ENCODE measurements at places on chromosomes 11 and 22.

DNA sequence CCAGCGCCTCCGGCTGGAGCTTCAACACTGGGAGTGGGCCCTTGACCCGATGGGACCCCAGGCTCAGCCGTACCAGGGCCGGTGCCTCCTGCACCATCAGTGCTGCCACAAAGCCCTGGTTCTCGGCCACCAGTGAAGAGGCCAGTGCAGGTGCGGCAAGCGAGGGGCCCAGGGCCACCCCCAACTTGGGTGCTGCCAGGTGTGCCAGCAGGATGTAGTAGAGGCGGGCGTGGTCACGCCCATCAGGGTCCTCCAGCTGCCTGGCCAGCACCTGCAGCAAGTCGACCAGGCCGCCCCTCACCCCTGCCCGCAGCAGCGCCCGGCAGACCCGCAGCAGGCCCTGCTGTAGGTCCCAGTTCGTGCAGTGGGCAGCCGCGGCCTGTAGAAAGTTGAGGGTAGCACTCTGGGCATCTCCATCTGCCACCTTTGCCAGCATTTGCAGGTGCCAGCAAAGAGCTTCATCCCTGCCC lies 2.3 kb downstream of the AP5B1 start:
- DNase-seq, result no peak

DNA sequence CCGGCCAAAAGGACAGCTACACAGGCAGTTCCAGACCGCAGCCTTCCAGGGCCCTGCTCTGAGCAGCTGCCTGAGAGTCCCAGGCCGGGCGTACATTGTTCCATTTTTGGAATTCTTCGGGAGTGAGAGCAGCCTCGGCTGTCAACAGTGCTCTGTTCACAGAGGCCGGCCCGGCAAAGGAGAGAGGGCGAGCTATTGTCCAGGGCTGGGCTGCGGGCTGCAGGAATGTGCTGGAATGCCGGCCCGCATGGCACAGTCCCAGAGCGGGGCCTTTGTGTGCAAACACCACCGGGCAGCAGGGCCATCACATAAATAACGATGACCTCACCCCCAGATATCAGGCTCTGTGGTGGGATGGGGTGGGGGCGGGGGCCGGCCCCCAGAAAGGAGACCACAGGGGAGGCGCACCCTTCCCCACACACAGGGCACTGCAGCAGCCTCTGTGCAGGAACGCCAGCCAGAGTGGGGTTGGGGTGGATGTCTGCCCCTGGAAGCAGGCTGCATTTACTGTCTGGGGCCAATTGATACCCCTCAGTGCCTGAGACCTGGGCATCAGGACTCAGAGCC lies 15.8 kb downstream of the LINC01488 start:
- DNase-seq, result no peak

DNA sequence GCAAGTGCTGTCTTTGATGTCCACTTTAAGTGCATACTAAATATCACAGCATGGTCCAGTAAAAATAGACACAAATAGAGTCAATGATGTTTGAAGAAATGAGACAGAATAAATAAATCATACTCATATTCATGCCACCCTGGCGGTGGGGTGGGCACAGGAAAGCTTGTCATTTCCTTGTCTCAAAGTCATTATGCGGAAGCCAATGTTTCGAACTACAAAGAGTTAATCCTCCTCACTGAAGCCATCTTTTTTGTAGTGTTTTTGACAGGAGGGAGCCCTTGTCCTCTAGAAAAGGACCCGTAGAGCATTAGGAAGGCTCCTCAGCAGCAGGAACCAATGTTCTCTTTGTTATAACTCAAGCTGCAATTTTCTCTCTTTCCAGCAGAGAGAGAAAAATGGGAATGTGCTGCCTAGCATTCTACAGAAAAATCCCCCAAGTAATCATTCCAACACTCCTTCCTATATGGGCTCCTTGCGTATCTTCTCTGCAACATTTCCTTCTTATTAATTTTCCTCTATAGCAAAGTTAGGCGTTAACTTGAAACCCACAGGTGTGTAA lies 30.6 kb downstream of the SC5D start:
- DNase-seq, result no peak

DNA sequence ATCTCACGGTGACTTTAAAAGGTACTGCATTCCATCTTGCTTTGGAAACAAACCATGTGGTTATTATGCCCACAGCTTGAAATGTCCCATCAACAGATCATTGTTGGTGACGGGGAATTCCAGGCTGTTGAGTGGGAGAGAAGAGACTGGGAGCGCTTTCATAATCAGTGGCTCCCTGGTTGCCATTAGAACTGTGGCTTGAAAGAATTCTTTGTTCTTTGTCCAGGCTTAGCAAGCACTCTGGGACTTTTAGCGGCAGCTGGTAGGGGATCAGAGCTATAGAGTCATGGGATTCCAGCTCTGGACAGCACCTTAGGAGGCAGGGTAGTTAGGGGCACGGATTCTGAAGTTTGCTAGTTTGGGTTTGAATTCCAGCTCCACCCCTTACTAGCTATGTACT lies 22.0 kb downstream of the MMP20 start:
- no peak for DNase-seq

DNA sequence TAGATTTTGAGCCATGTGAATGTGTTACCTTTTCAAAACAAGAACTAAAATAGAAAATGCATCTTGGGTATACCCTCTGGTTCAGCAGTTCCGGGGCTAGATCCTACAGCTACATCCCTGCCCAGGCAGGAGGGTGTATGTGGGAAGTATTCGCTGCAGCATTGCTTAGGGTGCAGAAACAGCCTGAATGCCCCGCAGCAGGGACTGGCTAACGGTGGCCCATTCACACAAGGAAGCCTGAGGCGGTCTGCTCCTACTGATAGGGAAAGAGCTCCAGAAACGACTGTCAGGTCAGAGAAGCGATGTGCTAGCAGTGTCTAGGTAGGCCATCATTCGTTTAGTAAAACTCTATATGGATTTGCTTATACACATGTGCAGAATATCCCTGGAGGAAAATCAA lies 9.9 kb upstream of the RASL10A start:
- no peak for DNase-seq

DNA sequence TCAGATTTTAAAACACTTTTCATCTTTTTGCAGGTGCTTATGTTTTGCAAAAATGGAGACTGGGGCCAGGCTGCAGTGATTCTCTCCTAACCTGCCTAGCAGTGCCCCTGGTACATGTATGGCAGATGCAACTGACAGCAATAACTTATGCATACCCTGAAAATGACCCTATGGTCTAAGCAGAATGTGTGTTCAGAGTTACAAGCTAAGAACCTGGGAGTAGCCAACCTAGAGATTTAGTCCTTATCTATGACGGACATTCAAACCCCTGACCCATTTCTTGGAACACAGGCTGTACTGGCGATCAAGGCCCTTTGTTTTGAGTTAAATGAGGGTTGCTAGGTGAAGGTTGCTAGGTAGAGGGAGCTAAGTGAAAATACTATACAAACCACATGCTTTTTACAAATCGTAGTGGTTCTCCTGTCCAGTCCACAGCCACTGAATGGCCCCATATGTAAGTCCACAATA lies 184.9 kb upstream of the SESN3 start:
- no peak for DNase-seq

DNA sequence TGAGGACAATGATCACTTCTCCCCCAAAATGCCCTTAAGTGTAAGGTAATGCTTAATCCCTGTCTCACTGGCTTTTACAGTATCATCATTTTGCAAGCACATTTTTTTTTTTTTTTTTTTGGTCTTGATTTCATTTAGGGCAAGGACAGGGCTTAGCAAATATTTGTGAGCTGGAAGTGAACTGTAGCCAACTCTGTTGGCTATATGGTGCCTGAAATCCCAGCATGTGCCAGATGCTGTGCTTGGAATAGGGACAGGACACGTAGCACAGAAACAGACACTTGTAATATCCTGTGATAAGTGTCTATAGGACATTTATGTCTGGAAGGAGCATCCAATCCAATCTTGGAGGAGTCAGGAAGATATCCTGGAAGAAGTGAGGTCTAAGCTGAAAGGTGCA lies 198.3 kb downstream of the NAV2 start:
- no peak for DNase-seq

GRCh38 chr11:77668760-77669159 lies 31.2 kb upstream of the CLNS1A start:
- DNase-seq, result no peak

All from CD4-positive, alpha-beta T cell treated with Interferon gamma for 1 hour (primary cell).